A549 treated with Mapracorat at 1 μM for 4 hours (cell line): ENCODE measurements at places on chromosomes 6 and 20. TPM values are rescaled to one million over a fixed set of nuclear protein-coding genes. Genes with fewer than 3 reads are reported as not detected.

Gene LY6G6C
- 0.21 to 0.24 TPM (median 0.23 TPM) in 3 of 5 replicates, not detected in the others for total RNA-seq

Gene DLL1
- total RNA-seq = 0.12 to 0.35 TPM (median 0.15 TPM) in 5 replicates

Gene DOP1A
- total RNA-seq = 2.2 to 4.3 TPM (median 2.7 TPM) in 5 replicates

Gene POLH
- total RNA-seq = 6.8 to 10.3 TPM (median 8.3 TPM) in 5 replicates
